Right kidney (tissue), 9 donors: ENCODE measurements at places on chromosomes 3 and 15.

DNA sequence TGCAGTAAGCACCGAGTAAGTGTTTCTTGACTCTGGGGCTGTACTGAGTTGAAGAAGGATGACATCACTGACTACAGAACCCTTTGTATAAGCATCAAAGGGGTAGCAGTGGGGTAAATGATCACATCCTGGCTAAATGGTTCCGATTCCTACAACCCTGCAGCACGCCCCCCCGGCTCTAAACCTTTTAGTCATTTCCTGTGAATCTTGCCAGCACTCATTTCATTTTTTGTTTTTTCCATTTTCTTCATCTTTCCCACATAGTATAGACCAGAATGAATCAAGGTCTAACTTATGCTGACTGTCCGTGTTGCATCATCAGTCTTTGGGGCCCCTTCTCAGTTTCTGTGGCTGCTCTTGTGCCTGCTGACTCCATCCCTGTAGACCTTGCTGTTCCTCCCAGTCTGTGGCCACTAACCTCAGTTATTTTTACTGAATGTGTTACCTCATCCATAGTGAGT is 383.1 kb upstream of the TPRG1 start:
- DNase-seq = no peak

DNA sequence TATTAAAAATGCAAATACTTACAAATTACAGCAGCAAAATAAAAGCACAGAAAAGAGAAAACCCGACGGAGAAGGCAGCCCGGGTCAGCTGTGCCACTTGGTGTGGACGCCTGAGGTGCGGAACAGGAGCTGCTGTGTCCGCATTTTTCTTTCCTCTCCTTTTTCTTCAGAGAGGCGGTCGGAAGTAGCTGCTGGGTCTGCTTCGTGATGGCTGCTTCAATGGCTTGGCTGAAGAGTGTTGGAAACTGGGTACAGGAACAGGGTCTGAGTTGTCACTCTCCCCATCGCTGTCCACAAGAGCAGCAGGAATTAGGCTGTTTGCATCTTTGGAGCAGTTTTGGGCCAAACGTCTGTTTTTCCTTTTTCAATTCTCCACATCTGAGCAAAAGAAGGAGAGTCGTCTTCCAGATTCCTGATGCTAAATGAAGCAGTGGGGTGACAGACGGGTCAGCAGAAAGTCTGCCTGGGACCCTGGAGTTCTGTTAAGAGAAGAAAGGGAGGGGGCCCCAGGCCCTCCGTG is 53.5 kb upstream of the ARL8B start:
- DNase-seq = no peak

GRCh38 chr3:142498397-142499180 is 50.8 kb upstream of the XRN1 start:
- DNase-seq = no peak

GRCh38 chr15:31338318-31338878 is 11.8 kb downstream of the KLF13 start:
- no peak for DNase-seq

DNA sequence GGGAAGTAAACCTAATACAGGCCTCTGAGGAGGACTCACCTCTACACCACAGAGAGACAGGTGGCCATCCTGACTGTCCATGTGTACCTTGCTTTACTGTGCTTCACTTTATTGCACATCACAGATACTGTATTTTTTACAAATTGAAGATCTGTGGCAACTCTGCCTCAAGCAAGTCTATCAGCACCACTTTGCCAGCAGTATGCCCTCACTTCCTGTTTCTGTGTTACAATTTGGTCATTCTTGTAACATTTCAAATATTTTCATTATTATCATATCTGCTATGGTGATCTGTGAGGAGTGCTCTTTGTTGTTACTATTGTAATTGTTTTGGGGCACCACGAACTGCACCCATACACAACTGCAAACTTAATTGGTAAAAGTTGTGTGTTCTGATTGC is 78.0 kb downstream of the BBX start:
- no peak for DNase-seq
